ENCODE measurements at places on chromosomes 2 and 18.
A peak's percentile ranks its signal among the peaks of the same experiment; 100 is the strongest.

DNA sequence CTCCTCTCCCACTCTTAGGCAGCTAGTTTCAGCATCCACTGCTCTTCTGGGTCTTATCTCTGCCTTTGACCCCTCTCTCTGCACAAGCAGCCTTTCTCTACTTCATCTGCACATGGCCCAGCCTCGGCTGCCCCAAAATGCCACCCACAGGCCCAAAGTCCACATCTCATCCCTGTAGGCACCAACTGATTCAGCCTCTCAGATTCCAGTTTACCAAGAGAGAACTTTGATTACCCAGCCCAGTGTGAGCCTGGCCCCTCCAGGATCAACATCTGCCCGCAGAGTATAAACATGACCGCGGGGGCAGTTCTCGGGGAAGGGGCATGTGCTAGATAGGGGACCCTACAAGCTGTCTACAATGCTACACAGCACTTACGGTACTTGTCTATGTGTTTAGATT lies 141.7 kb downstream of the RTN4 start:
- no peak for DNase-seq

DNA sequence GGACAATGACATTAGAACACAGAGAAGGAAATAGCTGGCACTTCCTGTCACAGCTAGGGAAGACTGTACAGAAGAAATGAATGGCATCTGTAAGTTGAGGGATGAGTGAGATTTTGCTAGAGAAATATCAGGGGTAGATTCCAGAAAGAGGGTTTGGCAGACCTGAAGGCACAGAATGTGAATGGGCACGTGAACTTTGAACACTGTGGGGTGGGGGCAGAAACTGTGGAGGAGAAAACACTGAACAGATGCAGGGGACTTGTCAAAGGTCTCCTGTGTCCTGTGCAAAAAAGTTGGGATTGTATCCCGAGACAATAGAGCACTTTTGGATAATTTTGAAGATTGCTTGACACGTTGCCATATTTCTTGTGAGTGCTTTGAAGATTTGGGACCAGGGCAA lies 88.0 kb downstream of the PPP1R1C start:
- DNase-seq, result no peak

- DNase-seq, result no peak
Observed at GRCh38 chr18:63831080-63831788, 56.0 kb downstream of the SERPINB7 start.

DNA sequence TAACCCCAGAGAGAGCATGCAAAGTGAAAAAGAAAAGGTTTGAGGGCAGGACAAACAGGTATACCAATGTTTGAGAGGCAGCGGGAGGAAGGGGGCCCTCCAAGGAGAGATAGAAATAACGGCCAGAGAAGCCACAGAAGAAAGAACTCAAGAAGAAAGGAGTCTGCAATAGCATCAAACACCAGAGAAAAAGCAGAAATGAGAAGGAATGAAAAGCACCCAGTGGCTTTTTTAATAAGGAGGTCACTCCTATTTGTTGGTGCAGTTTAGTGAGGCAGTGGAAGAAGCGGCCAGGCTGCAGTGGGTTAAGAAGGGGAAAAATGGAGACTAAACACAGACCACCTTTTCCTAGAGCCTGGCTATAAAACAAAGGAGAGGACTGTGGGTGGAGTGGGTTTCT lies 177.2 kb downstream of the THADA start:
- DNase-seq, result no peak

DNA sequence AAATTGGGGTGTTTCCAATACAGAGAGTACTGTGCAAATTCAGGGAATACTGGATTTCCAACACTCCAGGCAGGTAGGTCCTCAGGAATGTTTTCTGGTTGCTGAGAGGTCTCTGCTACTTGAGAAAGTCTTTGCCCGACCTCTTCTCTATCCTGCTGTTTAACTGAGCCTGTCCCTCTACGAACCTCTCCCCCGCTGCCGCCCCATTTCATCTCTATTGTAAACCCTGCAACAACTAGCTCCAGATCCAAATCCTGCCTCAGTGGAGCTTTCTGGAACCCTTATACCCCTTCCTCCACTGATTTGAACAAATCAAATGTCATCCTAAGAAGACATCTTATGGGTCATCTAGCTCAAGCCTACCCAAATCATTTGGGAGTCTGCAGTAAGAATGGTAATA lies 1.3 kb downstream of the EIF4E2 start:
- no peak for DNase-seq

- DNase-seq, result no peak
Observed at GRCh38 chr2:44553456-44553855, 191.7 kb downstream of the CAMKMT start.

DNA sequence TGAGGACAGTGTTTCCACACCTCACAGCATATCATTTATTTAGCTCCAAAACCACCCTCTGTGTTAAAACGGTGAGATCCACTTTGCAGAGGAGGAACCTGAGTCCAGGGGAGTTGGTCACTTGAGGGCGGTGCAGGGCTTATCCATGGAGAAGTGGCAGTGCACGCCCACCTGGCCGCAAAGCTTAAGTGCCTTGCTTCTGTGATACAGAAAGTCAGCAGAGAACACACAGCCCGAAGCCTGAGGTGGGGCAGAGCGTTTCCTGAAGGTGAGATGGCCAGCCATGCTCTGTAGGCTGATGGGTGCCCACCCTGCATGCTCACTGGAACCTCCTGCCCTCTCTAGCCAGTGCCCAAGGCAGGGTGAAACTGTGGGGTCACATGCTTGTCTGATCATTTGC lies 87.3 kb downstream of the SH3RF3 start:
- DNase-seq, result no peak

DNA sequence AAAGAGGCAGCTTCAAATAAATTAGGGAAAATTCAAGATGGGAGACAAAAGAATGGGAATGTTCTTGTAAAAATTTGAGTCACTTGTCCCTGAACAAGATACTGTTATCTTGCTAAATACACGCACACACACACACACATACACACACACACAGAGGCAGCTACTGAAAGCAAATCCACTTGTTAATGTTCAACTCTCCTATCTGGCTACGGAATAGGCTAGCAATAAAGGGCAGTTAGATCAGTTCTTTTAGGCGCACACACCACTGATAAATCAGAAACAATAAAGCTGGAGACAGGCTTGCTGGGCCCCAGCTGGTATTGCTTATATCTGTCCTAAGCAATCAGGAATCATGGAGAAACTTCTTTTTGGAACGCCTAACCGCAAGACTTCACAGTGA lies 461.6 kb downstream of the BCL11A start:
- DNase-seq, result no peak

DNA sequence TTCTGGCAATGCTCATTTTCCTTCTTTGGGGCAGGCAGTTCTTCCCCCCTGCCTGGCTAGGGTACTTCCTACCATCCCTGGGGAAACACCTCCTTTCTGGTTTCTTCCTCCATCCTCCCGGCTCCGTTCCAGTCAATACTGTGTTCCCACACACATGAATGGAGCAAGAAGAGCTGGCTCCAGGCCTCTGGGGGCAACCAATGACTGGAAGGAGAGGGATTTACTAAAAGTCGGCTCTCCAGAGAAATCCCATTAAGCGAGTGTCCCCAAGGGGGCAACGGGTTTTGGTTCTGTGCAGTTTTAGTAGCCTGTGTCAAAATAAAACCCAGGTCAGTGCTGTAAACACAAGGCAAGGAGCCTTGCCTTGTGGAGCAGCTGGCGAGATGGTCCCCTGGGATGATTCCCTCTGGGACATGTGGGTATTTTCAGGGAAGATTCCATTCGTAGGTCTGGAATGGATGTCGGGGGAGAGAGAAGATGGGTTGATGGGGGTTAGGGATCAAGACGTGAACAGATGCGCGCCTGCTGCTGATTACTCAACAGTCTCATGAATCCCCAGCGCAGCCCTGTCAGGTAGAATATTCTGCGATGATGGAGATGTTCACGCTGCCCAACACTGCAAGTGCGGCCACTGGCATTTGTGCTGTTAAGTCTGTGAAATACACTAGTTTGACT lies 32.0 kb downstream of the EMILIN2 start:
- no peak for DNase-seq

GRCh38 chr2:237449193-237449881 lies 35.4 kb upstream of the COL6A3 start:
- DNase-seq, result no peak

GRCh38 chr2:69755862-69756467 lies 14.0 kb downstream of the ANXA4 start:
- no peak for DNase-seq

DNA sequence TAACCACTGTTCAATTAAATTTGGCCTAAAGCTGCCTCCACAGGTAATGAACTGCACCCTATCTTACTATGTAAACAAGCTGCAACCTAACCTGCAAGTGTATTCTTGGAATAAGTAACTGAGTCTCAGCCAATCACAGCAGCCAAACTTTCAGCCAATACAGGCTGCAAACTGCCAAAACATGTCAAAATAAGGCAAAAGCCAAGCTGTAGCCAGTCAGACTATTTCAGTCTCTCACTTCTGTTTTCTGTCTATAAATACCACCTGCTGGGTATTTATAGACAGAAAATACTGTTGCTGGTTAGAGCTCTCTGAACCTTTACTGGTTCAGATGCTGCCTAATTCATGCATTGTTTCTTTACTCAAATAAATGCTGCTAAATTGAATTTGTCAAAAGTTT lies 14.3 kb downstream of the C2orf76 start:
- peak; percentile 43 for DNase-seq

DNA sequence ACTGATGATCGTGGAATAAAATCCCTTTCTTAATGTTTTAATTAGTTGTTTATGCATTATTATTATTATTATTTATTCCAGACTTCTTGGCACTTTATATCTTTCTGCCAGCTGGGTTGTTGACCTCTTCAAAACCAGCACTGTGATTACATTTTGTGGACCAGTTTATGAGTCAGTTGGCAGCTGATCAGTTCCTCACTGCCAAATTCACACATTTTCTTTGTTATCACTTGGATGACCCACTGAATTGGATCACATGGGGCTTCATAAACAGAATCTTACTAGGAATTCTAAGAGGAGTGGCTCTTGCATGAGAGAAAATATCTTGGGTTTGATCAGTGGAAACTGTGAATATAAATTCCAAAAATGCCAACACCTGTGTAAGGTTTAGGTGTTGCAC lies 321.8 kb upstream of the SPRED2 start:
- DNase-seq, result no peak

- no peak for DNase-seq
Observed at GRCh38 chr2:149825473-149825872, 237.9 kb upstream of the MMADHC start.

- no peak for DNase-seq
Observed at GRCh38 chr2:62858231-62858832, 152.8 kb downstream of the EHBP1 start.

GRCh38 chr18:62902776-62903175 lies 187.4 kb downstream of the PHLPP1 start:
- DNase-seq, result no peak

All from T-helper 2 cell (primary cell).